Esophagus squamous epithelium (tissue), 5 donors: ENCODE measurements at places on chromosomes 2 and 18. TPM values are rescaled to one million over a fixed set of nuclear protein-coding genes. Genes with fewer than 3 reads are reported as not detected.

The GALNT3 gene
- 76.0 TPM for total RNA-seq

The DYNAP gene
- total RNA-seq: 38.5 TPM

GRCh38 chr18:33116376-33116775 lies 324.1 kb downstream of the CCDC178 start:
- DNase-seq: no peak

DNA sequence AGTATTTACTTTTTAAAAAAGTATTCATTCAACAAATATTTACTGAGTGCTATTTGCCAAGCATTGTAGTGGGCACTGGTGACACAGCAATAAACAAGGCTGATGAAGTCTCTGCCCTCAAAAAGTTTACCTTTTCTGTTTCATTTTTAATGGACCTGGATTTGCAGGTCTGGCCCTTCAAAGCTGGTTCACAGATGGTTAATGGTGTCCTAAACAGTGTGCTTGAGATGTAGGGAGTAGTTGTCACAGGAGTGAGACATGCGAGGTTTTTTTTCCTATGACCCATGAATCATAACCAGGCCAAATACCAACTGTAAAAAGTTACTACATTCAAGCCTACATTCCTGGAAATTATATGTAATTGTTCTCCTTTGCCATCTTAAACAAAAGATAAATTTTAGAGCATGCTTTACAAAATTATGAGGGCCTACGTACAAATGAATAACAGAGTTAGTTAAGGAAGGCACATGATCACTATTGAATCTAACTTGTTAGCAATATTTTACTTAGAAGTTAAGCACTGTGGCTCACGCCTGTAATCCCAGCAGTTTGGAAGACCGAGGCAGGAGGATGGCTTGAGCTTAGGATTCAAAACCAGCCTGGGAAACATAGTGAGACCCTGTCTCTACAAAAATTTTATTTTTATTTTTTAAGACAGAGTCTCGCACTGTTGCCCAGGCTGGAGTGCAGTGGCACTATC lies 223.9 kb downstream of the MBD5 start:
- DNase-seq: no peak

The DCDC2C gene
- not detected for total RNA-seq

DNA sequence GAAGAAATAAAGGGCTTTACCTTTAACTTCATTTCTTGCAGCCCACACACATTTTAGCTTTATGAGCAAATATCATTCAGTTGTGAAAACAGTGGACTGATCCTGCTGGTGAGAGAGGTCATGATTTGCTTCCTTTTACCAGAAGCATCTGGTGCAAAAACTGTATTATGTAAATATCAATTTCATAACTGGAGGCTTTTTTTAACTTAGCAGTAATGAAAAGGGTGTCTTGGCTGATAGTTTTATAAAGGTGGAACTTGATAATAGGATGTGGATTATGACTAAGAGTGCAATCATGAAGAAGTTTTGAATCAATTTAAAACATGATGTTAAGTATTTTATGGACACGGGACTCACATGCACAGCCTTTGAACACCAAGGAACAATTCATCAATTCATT lies 304.4 kb downstream of the GULP1 start:
- no peak for DNase-seq

DNA sequence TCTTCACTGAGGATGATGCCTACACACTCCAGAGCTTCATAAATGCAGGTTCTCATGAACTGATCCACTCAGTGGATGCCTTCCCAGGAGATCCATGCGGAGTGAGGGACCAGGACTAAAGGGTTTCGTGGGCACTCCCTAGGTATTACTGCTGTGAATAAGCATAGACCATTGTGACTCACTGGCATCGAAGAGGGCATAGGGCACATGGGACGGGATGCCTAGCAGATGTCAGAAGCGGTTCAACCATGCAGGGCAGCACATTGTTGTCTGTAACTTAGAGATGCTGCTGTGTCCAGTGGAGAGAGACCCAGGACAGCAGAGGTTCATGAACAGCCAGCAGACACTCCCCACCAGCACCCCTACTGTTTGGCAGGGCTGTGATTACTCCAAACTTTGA lies 17.2 kb downstream of the GKN2 start:
- no peak for DNase-seq

The COLEC11 gene
- total RNA-seq: 0.56 TPM

- DNase-seq: no peak
Measured at GRCh38 chr2:190765386-190766173, 115.0 kb upstream of the GLS start.

The DES gene
- 327 TPM for total RNA-seq

The NTSR2 gene
- not detected for total RNA-seq

GRCh38 chr2:67304300-67304890 lies 92.7 kb upstream of the ETAA1 start:
- DNase-seq: no peak

DNA sequence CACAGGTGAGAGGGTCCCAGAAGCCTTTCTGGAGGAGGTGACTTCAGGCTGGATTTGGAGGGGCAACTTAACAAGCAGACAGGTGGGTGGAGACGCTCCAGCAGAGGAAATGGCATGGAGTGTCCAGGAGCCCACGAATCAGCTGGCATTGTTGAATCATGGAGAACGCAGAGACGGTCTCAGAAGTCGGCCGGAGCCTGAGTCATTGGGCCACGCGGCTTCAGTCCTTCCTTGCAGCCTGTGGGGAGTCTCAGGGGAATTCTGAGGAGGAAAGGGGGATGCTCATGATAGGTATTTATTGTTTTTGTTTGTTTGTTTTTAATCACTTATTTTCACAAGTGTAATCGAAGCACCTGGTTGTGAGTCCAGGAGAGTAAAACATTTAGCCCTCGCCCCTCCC lies 184.6 kb upstream of the HDAC4 start:
- no peak for DNase-seq

The OXER1 gene
- 0.30 TPM for total RNA-seq

The FOXD4L1 gene
- 0.19 TPM for total RNA-seq

- no peak for DNase-seq
Measured at GRCh38 chr2:120910956-120911951, 175.6 kb downstream of the GLI2 start.

- no peak for DNase-seq
Measured at GRCh38 chr2:236352761-236353593, 88.8 kb upstream of the ASB18 start.

The D2HGDH gene
- 16.9 TPM for total RNA-seq

GRCh38 chr18:77254711-77255405 lies 5.2 kb downstream of the GALR1 start:
- no peak for DNase-seq

The DNAJC5G gene
- not detected for total RNA-seq

The FHOD3 gene
- total RNA-seq: 5.8 TPM

- no peak for DNase-seq
Measured at GRCh38 chr2:178994264-178994663, 55.7 kb downstream of the CCDC141 start.

- DNase-seq: no peak
Measured at GRCh38 chr2:69692424-69692823, 48.9 kb upstream of the AAK1 start.

DNA sequence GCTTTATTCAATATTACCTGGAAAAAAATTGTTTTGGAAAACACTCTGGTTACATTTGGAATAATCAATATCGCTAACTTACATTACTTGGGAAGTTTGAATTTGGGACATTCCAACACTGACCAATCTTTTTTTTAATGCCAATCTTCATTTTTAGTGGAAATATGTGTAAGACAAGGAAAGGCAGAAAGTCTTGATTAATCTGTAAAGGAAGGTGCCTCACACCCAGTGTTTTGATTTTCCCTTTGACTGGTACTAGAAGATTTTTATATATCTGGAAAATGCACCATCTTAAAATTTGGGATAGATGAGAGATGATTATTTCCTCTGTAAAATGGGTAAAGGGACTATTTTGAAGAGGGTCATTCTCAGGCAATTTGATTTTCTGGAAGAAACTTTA lies 879.2 kb upstream of the ZEB2 start:
- DNase-seq: no peak
